ENCODE measurements at places on chromosomes 4 and X.

GRCh38 chrX:50075630-50076339 lies 125.0 kb downstream of the AKAP4 start:
- DNase-seq: peak; percentile 17

- no peak for DNase-seq
These were observed 2.9 kb upstream of the MND1 start for GRCh38 chr4:153341575-153342090.

GRCh38 chr4:86432559-86433134 lies 72.8 kb upstream of the MAPK10 start:
- DNase-seq: no peak

- DNase-seq: no peak
These were observed 176.9 kb downstream of the SLIT2 start for GRCh38 chr4:20428436-20429160.

DNA sequence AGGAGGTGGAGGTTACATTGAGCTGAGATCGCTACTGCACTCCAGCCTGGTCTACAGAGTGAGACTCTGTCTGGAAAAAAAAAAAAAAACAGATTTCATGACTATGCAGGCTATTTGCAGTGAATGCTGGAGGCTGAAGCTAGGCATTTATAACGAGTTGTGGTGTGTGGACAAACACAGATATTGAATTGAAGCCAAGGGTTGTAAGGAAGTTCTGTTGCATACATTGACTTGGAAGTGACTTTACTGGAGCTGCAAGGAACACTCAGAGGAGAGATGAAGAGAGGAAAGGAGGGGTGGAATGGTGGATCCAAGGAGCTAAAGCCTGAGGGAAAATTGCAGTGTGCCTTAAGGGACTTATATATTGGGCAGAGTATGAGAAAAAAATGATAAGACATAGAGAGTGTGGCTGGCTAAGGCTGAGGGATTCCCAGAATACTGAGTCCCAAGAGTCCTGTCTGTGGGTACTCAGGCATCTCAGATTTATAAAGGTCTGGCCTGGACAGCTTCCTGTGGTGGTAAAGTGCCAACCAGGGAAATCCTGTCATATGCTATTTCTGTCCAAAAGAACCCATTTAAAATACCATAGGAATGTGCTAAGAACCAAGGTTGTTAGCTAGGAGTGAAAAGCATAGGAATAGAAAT lies 87.8 kb upstream of the GUCY1A1 start:
- DNase-seq: no peak

GRCh38 chr4:155604718-155605626 lies 61.7 kb upstream of the GUCY1A1 start:
- no peak for DNase-seq

DNA sequence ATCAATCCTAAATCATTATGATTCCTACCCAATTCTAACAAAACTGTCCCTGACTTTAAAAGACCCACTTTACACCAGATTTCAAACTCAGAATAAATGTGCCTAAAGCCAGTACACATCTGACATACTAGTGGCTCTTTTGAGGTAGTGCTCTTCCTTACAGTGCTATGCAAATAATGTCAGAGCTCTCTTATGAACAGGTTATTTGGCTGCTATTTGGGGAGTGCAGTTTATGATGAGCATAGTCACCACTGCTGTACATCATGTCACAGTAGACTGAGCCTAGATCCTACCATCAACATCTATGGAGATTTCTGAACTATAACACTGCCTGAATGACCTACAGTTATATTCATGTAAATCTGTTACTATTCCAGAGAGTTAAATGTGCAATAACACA lies 50.4 kb upstream of the PAGE5 start:
- DNase-seq: no peak

- DNase-seq: no peak
These were observed 25.2 kb downstream of the BMX start for GRCh38 chrX:15525664-15526416.

- peak; percentile 13 for DNase-seq
These were observed 39.3 kb upstream of the TXK start for GRCh38 chr4:48173056-48173991.

- no peak for DNase-seq
These were observed 105.6 kb upstream of the PGRMC2 start for GRCh38 chr4:128393101-128393704.

GRCh38 chrX:101745046-101745445 lies 85.4 kb upstream of the ARMCX2 start:
- DNase-seq: no peak

DNA sequence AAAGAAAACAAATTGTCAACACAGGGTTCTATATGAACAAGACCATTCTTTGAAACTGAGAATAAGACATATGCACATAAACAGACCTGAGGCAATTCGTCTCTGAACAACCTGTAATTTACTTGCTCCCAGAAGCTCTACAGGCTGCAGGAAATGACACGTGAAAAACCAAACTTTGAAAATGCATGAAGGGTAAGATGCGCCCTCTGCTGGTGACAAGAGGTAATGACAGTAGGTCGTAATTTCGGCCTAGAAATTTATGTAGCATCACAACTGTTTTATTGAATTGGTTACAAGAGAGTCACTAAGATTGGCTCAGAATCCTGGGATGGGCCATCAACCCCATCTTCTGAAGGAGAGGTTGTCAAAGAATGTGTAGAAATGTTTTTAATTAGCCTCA lies 276.5 kb downstream of the PPP4R3C start:
- DNase-seq: peak; percentile 2

- DNase-seq: no peak
These were observed 102.5 kb downstream of the TSPAN5 start for GRCh38 chr4:98555798-98556445.

DNA sequence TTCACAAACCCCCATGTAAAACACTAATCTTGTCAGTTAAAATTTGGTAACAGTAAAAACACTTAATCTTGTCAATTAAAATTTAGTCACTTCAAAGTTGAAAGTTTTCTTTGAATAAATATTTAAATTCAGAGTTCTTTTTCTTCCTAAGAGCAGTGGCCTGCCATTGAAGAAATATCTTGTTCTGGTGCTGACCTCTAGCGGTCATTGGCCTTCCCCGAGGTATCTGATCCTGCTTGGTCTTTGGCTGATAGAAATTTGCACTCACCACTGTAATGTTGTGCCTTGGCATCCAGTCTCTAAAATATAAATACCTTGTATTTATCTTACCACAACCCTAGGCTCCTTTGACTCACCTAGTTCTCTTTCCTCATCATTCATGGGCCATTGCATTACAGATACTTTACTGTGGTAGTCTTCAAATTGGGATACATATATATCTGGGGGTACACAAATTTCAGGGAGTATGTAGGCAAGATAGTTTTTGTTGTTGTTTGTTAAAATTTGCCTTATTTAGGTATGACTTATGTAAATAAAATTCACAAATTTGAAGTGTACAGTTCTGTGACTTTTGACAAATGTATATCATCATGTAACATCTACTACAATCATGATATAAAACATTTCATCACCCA lies 6.7 kb upstream of the ART3 start:
- peak; percentile 52 for DNase-seq

DNA sequence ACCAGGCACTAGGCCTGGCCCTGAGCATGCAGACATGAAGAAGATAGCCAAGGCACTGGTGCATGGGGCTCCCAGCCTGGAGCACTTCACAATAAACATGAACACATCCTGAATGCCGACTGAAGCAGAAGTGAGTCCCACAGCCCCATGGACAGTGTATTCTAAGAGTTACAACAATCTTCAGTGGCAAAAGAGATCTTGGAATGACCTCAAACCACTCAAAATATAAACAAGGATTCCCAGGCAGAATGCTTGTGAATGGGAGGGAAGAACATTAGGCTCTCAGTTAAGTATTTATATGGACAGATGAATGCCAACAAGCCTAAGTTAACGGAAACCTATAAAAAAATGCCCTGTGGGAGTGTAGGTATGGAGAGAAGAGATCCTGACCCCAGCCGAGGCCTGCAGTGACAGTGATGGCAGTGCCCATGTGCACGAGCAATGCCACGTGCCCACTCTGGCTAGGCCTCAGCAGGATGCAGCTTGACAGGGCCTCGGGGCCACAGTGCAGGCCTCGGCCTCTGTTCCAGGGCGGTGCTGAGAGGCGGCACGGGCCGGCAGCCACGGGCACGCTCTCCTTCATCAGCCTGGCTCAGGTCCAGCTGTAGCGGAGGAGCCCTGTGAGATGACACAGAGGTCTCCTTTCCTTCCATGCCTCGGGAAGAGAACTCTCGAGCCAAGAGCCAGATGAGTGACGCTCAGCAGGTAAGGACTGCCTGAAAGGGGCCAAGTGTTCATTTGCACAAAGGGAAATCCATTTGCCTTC lies 49.2 kb downstream of the IRF2 start:
- DNase-seq: no peak

- DNase-seq: no peak
These were observed 62.8 kb downstream of the UCHL1 start for GRCh38 chr4:41319553-41319952.

- DNase-seq: no peak
These were observed 47.8 kb downstream of the APELA start for GRCh38 chr4:164924670-164925238.

- no peak for DNase-seq
These were observed 8.4 kb upstream of the HAUS7 start for GRCh38 chrX:153478746-153479145.

GRCh38 chr4:48031802-48032525 lies 15.4 kb downstream of the NIPAL1 start:
- DNase-seq: no peak

DNA sequence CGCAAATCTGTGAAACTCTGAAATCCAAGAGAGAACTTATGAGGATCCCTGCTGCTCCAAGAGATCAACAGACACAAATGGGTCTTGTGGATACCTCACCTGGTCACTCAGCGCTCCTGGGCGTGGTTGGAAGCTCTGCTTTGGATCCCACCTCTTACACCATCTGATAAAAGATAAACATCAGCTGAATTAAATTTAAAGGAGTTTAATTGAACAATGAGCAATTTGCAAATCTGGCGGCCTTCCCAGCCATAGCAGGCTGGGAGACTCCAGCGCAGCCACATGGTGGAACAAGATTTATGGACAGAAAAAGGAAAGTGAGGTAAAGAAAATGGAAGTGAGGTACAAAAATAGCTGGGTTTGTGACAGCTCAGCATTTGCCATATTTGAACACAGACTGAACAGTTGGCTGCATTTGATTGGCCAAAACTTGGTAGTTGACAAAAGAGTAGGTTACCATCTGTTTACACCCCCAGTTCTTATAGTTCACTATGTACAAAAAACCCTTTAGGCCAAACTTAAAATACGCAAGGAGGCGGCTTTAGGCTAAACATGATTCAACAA lies 437.3 kb upstream of the NDST3 start:
- DNase-seq: no peak

DNA sequence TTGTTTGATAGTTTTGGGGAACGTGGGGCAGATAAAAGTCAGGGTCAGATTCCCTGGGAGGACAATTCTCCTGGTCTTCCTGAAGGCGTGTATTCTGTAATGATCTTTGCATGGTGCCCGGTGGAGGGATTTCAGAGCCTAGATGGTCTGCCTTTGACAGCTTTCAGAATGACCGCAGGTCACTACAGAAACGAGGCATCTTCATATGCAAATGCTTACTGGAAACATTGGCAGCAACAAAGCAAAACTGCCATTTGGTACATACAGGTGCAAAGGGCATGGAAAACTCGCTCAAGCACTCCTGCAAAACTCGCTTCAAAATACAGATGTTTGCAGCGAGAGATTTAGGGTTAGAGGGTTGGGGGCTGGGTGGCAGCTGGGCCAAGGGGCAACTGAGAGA lies 8.8 kb downstream of the C4orf50 start:
- no peak for DNase-seq

DNA sequence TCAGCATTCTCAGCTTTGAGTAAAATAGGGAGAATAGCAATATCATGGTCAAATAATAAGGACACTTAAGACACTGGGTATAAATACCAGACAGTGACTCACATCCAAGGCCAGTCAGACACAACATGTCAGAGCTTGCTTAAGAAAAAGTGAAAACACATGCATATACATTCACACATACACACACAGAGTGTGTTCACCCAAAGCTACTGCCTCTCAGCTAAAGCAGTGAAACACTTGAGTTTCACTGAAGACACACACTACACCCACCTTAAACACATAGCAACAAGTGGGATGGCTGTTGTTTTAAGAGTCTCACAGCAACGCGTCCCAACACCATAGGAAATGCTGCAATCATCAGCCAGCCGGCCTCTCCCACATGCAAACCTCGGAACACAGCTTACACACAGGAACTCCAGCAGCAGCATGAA lies 14.4 kb downstream of the SHROOM4 start:
- DNase-seq: no peak

DNA sequence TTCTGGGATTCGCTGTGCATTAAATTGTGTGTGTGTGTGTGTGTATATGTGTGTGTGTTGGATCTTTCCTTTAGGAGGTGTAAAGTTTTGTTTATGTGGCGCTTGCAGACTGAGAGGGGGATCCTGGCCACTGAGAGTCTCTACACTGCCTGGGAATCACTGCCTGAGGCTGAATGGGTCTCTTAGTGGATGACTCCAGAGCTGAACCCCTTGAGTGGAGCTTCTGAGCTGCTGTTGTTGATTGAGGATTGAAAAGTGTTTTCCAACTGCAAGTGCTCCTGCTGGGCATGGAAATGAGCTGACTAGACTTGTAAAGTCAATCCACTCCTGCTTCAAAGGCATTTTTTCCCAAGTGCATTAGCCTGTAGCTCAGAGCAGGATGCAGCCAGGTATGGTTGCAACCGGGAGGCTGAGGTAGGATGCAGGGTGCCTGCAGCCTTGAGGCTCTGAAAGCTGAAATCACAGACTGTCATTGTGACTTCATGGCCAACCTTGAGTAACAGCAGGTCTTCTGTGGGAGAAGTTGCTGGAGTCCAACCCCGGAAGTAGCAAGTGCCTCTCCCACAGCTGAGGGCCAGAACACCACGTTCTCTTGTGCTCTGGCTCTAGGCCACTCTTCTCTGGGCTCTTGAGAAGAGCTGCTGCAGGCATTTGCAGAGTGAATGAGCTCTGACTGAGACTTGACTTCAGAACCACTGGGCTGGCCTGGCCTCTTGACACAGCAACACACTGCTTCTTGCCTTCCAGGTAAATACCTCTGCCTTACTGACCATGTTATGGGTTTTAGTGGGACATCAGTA lies at the start of gene TBX22:
TBX22 (plus strand) TSS at position 613 of the 800 bp plus-strand sequence. CDS start 7,517 bp downstream, outside the sequence.
- DNase-seq: no peak

GRCh38 chr4:177405508-177405907 lies 36.7 kb downstream of the AGA start:
- DNase-seq: no peak

DNA sequence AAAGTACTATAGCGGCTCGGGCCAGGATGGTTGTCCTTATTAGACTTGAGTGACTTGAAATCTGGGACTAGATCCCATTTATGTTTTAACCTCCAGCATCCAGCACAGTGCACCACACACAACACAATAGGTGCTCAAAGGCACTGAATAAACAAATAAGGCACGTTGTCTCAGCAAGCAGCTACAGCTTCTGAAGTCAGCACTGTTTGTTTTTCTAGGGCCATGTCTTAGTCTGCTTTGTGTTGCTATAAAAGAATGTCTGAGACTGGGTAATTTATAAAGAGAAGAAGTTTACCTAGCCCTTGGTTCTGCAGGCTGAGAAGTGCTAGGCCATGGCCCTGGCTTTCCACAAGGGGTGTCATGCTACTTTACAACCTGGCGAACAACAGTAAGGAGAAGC lies 102.1 kb upstream of the LNX1 start:
- DNase-seq: no peak

Measured in stimulated activated naive B cell treated with anti-CD40 and anti-IgM and Interleukin-4, amounts not matched to agents 10 μg/mL and 1 μg/mL and 100 μg/mL, for 72 hours (primary cell).